Fibroblast of the aortic adventitia (primary cell): ENCODE measurements at places on chromosomes 2 and 18.

- DNase-seq, result no peak
Observed at GRCh38 chr2:109275120-109276012, 146.4 kb downstream of the SH3RF3 start.

GRCh38 chr2:173906626-173907025 lies 58.5 kb downstream of the SP3 start:
- no peak for DNase-seq

- DNase-seq, result no peak
Observed at GRCh38 chr2:114049826-114050225, 159.9 kb downstream of the ACTR3 start.

DNA sequence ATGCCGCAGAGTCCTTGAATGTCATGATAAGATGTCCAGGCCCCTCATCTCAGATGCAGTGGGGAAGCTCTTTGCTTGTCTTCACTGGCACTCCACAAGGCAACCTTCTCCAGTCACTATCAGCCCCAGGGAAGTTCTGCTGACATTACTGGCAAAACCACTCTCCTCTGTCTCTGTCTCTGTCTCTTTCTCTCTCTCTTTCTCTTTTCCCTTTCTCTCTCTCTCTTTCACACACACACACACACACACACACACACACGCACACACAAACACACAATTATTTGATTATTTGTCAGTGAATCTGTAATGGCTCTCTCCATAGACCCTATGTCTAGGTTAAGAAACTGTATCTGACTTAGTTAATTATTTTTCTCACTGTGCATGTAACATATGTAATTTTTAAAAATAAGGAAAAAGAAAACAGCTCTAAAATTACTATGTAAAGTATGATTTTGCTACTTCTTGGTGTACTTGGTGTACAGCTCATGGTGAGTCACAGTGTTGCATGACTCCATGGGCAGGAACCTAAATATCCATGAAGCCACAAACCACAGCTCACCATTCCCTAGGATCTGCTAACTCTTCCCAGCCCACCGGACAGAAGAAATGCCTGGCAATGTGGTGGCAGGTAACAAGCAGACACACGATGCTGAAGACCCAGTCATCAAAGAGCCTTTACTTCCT lies 594.9 kb upstream of the ID2 start:
- peak; percentile 95 for DNase-seq

DNA sequence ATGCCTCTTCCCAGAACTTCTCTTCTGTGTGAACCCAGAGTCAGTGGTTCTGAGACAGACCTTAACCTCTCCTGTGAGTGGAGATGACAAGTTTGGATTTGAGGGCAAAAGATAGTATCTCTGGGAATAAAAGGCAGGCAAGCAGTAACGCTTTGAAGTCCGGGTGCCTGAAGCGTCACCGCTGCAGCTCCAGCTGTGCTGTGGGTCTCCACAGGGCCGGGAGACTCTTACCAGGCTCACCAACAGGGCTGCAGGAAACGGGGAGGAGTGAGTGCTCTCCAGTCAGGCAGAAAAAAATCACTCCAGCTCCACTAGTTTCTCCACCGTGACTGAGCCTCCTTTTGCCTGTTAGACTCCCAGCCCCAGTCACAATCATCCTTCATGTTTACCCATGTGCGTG lies 79.7 kb upstream of the MAP4K4 start:
- no peak for DNase-seq

- peak; percentile 31 for DNase-seq
Observed at GRCh38 chr2:7795778-7796563, 878.8 kb downstream of the RNF144A start.

GRCh38 chr2:26099933-26100332 lies 66.0 kb downstream of the RAB10 start:
- DNase-seq, result no peak

DNA sequence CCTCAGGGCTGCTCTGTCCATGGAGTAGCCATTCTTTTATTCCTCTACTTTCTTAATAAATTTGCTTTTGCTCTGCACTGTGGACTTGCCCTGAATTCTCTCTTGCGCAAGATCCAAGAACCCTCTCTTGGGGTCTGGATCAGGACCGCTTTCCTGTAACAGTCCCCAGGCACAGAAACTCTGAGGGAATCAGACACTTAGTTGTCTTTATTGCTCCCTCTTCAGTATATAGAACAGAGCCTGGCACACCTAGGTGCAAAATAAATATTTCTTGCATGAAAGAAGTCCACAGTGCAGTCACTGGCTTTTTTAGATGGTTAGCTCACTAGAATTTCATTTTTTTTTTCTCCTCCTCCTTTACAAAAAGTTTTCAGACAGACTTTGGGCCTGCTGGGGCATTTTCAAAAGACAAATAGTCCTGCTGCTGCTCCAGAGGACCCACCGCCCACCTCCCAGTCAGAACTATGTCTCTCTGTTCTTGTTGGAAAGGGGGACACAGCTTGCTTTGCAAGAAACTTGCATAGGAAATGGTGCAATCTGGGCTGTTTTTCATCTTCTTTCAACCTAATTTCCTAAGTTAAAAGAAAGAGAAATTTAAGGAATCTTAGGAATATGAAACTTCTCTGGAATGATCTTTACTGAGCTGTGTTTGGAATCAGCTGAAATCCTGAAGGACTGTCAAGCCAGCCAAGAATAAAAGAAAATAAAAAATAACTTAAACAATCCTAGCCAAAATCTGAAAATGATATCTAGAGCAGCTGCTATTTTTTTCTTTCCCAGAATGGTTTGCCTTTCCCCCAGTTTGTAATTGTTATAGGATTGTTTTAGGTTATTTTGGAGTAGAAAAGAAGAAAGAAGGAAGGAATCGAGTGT lies 31.7 kb upstream of the MAP4K3 start:
- DNase-seq, result peak; percentile 92

DNA sequence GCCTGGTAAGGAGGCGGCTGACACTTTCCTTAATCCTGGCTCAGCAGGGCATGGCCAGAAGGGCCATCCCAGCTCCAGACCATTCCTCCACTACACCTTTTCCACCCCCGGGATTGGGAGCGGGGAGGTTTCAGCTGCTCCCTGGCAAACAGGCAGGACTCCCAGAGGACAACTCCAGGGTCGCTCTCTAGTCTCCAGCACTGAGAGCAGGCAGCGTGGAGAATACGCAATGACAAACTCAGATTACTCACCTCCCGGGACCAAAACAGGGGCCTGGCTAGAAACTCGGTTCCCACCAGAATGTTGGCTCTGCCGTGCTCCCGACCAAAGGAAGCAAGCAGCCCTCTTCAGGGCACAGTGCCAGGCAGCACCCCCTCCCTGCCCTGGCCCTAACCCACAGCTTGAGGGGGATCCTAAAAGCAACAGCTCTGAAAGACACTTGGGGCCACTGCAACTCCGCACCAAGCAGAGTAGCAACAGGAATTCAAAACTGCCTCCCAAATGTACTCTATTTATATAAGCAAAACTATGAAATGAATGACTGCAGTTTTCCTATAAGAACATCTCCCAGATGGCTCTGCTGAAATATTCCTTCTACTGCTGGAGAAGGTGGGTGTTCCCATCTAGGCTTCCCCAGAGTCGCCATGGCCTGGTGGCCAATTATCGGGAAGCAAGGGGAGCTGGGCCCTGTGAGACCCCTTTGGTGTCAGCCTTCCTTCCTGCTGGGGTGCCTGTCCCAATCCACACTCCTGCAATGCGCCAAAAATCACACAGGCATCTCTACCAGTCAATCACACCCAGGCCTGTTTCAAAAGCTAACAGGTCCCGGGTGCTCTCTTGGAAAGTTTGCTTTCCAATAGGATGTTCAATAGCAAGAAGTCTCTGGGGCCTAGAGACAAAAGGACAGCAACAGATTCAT lies 61.2 kb upstream of the POMC start:
- DNase-seq, result peak; percentile 52

DNA sequence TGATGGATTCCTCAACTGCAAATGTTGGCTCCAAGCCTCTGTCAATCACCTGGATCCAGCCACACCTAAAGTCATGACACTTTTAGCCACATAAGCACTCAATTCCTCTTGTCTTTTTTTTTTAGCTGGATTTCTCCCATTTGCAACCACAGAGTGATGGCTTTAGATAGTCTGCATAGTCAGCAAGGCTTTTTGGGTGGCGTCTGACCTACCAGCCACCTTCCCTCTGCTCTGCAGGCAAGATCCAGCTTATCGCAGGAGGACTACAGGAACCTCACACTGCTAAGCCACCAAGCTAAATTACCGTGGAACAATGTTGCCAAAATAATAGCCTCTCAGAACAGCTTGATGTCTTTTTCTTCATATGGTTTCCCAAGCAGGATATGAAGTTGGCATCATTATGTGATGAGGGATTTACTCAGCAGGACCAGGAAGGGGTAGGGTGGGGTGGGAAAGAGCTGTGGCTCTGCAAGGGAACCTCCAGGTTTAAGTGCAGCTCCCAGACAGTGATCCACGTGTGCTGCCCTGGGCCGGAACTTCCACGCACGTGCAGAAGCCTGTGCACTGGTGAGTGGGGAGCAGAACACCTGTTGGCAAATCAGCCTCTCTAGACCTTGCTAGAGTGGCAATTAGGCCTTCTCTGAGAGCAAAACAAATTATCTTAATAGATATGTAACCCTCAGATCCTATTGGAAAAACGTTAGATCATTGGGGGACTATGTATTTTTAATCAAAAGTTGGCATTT lies 170.6 kb upstream of the NCK2 start:
- no peak for DNase-seq

DNA sequence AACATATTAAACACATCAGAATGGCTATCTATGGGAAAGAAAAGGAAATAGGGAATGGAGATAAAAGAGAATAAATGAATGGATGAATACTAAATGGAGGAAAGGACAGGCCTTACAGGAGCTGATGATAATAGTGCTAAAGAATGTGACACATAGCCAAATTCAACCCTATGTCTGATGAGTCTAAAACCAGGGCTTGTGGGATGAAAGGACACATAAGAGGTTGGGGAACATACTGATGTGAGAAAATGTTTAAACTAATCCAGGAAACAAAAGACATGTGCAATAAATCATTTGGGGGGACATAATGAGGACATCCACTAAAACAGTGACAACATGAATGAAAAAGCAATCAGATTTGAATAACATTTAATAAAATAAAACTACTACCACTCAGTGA lies 120.0 kb downstream of the DYM start:
- peak; percentile 52 for DNase-seq

DNA sequence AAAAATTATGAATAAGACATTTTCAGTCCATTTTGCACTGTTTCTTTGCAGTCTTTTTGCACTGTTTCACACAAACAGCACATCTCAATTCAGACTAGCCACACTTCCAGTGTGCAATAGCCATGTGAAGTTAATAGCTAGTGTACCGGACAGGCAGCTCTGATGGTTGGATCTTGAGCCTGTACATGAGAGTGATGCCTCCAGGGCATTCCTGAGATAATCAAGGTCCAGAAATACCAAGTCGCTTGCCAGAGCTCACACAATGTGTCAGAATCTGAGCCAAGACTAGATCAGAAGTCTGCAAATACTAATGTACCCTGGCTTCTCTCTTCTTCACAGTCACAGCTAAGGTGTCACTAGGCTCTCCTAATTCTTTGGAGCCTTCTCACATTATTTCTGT lies 180.2 kb downstream of the OSR1 start:
- DNase-seq, result peak; percentile 87

- DNase-seq, result no peak
Observed at GRCh38 chr18:57648414-57648813, 26.8 kb upstream of the NARS1 start.

GRCh38 chr2:189545418-189545817 lies 35.2 kb downstream of the SLC40A1 start:
- DNase-seq, result peak; percentile 66

DNA sequence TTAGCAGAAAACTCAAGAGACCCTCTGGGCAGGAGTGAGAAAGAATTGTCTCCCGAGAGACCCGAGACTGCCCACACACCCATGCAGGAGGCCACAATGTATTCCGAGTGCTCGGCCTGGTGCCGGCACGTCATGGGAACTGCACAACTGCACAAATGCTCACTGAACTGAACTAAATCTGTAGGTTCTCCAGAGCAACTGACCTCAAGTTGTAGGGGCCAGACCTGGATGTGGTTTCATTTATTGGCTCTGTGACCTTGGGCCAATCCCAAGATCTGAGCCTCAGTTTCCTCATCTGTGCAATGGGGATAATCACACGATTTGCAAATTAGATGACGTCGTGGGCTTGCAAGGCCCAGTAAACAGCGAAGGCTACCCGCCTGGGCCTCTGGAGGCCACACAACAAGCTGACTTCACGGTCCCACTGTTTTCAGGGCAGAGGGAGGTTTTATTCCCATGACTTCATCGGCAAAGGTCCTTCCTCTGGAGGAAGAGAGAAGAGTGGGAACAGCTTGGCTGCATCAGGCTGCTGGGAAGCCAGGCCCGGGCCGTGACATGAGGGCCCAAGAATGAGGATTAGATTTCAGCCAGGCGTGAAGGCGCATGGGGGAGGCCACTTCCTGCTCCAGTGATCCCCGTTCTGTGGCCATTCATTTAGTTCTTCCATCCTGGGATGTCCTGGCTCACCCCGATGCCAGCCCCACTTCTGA lies 3.6 kb upstream of the ERFE start:
- DNase-seq, result peak; percentile 56

GRCh38 chr2:112997151-112997550 lies 8.1 kb upstream of the IL36A start:
- no peak for DNase-seq

DNA sequence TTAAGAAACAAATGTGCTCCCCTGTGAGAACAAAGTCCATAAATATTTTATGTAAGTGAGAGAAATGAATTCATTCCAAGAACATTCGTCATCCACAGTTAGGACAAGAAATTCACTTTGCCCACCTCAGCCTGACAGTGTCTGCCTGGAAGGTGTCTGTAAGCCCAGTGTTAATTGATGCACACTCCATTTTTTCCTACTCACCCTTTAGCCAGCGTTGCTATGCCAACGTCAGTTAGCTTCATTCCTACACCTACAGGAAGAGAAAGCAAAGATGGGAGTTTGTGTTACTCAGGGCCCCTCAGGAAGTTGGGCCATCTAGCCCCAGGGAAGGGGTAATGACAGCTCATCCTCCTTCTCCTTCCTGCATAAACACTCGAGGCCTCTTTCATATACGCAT lies 131.0 kb downstream of the ALPK2 start:
- no peak for DNase-seq

- no peak for DNase-seq
Observed at GRCh38 chr2:71576541-71576940, 123.2 kb downstream of the DYSF start.

DNA sequence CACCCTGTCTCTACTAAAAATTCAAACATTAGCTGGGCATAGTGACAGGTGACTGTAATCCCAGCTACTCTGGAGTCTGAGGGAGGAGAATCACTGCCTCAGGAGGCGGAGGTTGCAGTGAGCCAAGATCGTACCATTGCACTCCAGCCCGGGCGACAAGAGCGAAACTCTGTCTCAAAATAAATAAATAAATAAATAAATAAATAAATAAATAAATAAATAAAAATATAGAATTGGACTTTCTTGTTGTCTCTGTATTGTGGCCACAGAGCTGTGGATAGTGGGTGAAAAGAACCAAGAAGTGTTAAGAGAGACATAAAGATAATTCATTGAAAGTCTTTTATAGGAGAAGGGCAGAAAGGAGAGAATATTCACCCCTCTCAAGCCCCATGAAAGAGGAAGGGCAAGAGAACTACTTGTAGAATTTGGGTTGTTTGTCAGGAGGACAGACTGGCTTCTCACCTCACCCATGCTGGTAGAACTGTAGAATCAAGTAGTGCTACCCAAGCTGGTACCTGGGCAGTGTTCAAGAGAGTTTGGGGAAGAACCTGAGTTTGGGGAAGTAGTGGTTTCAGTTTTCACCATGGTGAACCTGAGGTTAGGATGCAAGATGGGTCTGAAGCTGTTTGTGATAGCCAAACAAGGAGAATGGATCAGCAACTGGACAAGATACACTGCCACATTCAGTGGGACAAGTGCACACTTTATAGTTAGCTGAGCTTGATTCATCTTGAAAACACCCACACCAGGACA lies 256.5 kb downstream of the CD226 start:
- no peak for DNase-seq
